ENCODE measurements at places on chromosomes 16 and 17. TPM values are rescaled to one million over a fixed set of nuclear protein-coding genes. Genes with fewer than 3 reads are reported as not detected.
A peak's percentile ranks its signal among the peaks of the same experiment; 100 is the strongest.

GRCh38 chr17:44589316-44590071 is 32.2 kb downstream of the FZD2 start:
- H3K4me3 ChIP-seq: no peak overlapping the region
- H3K27ac ChIP-seq: no peak overlapping the region
- no peak for DNase-seq

- H3K27me3 ChIP-seq: peaks cover 32% of the 10 kb centered on the region
- H3K27ac ChIP-seq: no peak overlapping the region
These were observed 3.2 kb downstream of the SLC22A31 start for GRCh38 chr16:89197033-89197632.

MYH13 gene
- total RNA-seq: not detected

CDRT15 gene
- not detected for total RNA-seq

DNA sequence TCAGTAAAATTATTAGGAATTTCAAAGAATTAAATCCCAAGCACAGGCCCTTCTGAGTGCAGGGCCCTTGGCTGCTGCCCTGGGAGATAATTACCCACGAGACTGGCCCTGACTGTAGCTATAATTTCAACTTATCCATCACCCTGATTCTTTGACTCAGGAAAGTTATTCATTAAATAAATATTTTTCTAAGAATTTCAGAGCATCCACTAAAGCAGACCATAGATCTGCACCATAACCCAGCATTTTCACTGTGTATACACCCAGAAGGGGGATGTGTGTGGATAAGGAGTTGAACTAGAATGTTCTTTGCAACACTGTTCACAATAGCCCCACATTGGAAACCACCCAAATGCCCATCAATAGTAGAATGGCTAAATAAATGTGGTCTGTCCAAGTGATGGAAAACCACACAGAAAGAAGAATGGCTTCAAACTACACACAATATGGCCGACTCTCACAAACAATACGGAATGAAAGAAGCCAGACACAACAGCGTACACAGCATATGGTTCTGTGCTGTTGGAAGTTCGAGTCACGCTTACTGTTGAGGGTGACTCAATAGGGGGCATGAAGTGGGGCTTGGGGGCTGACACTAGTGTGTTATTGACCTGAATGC is 33.9 kb upstream of the MEAK7 start:
- no peak overlapping the region for H3K4me3 ChIP-seq
- H3K27me3 ChIP-seq: no peaks in the 10 kb centered on the region

DNA sequence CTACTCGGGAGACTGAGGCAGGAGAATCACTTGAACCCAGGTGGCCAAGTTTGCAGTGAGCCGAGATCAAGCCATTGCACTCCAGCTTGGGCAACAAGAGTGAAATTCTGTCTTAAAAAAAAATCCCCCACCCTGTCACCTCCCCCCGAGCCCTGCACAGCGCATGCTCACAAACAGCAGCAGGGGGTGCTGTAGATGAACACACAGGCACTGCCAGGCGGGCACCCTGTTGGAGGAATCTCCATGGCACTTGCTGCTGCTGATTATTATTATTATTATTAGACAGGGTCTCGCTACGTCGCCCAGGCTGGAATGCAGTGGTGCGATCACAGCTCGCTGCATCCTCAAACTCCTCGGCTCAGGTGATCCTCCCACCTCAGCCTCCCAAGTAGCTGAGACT is 24.6 kb downstream of the FZD2 start:
- H3K4me1 ChIP-seq: no peaks in the 10 kb centered on the region
- H3K36me3 ChIP-seq: no peaks in the 10 kb centered on the region
- H3K27me3 ChIP-seq: no peaks in the 10 kb centered on the region
- H3K27ac ChIP-seq: no peak overlapping the region
- no peak for DNase-seq

GRCh38 chr16:85750827-85751697 is at the start of gene C16orf74:
C16orf74 (minus strand) TSS chr16:85751096; CDS start chr16:85735217, 15,879 bp downstream.
- H3K4me3 ChIP-seq: peak within 1 kb of the TSS; percentile 55
- peak; percentile 76 for DNase-seq
- H3K27me3 ChIP-seq: no peaks in the 10 kb centered on the region

Data from upper lobe of right lung (tissue), 1 donor.